Prostate gland (tissue), 2 donors: ENCODE measurements at places on chromosomes 2 and 18. TPM values are rescaled to one million over a fixed set of nuclear protein-coding genes. Genes with fewer than 3 reads are reported as not detected.

Gene COLEC12
- total RNA-seq: 11.1 TPM

Gene NTSR2
- total RNA-seq: not detected

Gene IL1RL1
- total RNA-seq: 3.4 TPM

Gene ARHGAP28
- 20.3 TPM for total RNA-seq

Gene PHLPP1
- total RNA-seq: 16.8 TPM

Gene PROKR1
- total RNA-seq: 0.40 TPM

Gene OSBPL6
- 2.4 TPM for total RNA-seq

Gene DSG1
- total RNA-seq: 0.32 TPM

Gene PRKCE
- 7.2 TPM for total RNA-seq

Gene ACSL3
- total RNA-seq: 77.1 TPM

Gene DOCK10
- 6.2 TPM for total RNA-seq

Gene SERPINB10
- 0.55 TPM for total RNA-seq

Gene LRP2
- 9.5 TPM for total RNA-seq

Gene C2orf68
- 16.1 TPM for total RNA-seq

Gene PARD3B
- 25.0 TPM for total RNA-seq

Gene ZNF396
- total RNA-seq: 1.6 TPM

Gene PID1
- total RNA-seq: 14.0 TPM

Gene IL1B
- not detected for total RNA-seq

Gene B3GNT7
- 2.1 TPM for total RNA-seq

Gene CFC1
- total RNA-seq: 10.5 TPM

Gene CLHC1
- total RNA-seq: 5.4 TPM

Gene MAP2
- 30.7 TPM for total RNA-seq

Gene MYOM1
- 6.1 TPM for total RNA-seq

Gene DPY30
- 93.3 TPM for total RNA-seq

Gene OR6B3
- total RNA-seq: not detected

Gene ZNF385B
- 4.9 TPM for total RNA-seq

Gene ERMN
- not detected for total RNA-seq

Gene BOLL
- not detected for total RNA-seq

Gene SLC30A3
- total RNA-seq: not detected

Gene GTF3C2
- 66.1 TPM for total RNA-seq

Gene COBLL1
- total RNA-seq: 82.8 TPM

Gene NR4A2
- total RNA-seq: 2.3 TPM

Gene TCF7L1
- 7.0 TPM for total RNA-seq

Gene SGPP2
- total RNA-seq: 3.7 TPM

Gene SLC9A2
- total RNA-seq: 22.4 TPM

Gene C18orf54
- 5.6 TPM for total RNA-seq

Gene SERPINB5
- total RNA-seq: 7.3 TPM

Gene CETN1
- total RNA-seq: 8.7 TPM

Gene EML6
- total RNA-seq: 0.46 TPM

Gene STARD6
- total RNA-seq: not detected
